ENCODE measurements at places on chromosomes 1 and 21.

DNA sequence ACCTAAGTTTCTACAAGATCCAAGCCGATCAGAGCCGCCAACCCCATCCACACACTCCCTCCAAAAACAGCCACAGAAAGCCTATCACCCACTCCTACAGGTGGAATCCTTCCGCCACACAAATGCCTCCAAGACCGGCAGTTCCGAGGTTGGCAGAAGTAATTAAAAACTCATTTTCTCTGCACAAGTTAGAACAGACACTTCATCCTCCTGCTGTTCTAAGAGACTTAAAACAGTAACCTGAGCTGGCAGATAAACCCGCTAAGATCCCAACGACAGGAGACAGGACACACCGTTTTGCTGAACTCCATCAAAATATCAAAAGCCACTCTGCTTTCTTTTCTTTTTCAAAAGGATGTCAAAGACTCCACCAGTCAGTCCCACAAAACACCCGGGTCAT is 2.8 kb downstream of the SSBP3 start:
- no peak for DNase-seq

DNA sequence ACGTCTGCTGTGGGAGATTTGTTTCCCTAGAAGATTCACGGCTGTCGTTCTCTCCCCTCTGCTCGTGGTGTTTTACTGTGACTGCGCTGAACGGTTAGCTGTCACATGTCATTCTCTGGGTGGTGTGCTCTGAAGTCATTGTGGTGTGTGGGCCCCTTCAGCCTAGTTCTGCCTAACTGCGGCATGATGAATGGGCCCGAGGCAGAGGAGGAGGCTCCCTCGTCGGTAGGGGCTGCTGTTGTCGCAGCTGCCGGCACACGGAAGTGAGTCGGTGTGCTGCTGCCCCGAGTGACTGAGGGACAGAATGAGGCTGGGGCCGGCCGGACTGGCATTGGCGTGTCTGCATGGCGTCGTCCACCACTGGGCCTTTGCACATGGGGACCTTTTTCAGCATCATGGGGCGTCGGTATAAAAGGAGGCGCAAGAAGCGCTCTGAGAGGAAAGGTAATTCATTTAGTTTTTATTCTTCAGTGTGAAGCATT is 77.9 kb downstream of the ADARB1 start:
- DNase-seq: peak; percentile 18

DNA sequence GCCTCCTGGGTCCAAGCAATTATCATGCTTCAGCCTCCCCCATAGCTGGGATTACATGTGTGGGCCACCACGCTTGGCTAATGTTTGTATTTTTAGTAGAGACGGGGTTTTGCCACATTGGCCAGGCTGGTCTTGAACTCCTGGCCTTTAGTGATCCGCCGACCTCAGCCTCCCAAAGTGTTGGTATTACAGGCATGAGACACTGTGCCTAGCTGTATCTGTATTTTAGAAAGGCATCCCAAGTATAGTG is 69.3 kb downstream of the NKAIN1 start:
- no peak for DNase-seq

- DNase-seq: no peak
These were observed 60.1 kb downstream of the TMCO4 start for GRCh38 chr1:19739628-19740027.

DNA sequence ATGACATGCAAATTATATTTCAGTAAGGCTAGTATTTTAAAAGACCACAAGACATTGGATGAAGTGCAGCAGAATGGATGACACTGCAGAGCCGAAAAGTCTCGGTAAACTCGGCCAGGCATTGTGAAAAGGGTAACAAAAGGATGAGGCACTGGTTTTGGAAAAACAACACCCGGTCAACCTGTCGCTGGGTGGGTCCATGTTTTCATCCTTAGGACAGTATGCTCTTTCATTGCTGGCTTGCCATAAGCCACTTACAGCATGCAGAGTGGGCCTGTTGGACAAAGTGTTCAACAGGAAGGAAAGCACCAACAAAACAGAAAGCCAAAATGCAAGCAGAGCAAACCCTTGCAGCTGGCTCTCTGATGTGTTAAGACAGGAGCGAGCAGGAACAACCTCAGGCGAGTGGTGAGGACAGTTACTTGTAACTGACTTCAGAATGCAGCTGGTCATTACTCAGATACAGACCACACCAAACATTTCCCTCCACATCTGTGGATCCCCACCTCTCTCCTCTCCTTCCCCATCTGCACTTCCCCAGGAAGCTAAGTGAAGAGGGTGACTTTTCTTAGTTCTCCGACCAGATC is 2.9 kb upstream of the RCAN1 start:
- DNase-seq: no peak

DNA sequence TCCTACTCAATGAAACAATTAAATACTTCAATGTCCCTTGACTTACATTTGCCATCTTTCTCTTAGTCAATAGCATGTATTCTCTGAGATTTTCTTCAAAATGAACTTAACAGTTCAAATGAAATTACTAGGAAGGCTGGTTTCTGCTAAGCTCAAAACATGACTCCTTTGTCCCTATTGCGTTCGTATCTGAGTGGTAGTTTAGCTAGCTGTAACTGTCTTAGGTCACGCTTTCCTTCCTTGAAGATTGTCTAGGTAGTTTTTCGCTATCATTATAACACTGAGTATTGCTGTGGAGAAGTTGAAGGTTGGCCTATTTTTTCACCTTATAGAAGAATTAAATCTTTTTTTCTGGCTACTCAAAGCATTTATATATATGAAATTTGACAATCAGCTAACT is 1535.2 kb downstream of the PLA2G4A start:
- DNase-seq: no peak
